WTC11 (cell line): ENCODE measurements at places on chromosomes 13 and 19.
A peak's percentile ranks its signal among the peaks of the same experiment; 100 is the strongest.

DNA sequence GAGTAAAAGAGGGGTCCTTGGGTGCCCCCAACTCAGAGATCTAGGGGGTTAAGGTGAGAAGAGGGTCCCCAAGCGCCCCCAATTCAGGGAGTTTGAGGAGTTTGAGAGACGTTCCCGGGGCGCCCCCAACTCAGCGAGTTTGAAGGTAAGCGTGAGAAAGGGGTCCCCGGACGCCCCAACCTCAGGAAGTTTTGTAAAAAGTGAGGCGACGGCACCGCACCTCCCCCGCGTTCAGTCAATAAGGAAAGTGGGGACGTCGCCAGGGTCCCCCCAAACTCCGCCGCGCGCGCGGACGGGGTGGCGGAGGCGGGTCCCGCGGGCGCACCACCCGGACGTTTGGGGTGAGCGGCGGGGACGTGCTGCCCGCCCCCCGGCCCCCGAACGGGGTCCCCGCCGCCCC is 353 bp downstream of the RFX2 start:
- DNase-seq, result no peak

DNA sequence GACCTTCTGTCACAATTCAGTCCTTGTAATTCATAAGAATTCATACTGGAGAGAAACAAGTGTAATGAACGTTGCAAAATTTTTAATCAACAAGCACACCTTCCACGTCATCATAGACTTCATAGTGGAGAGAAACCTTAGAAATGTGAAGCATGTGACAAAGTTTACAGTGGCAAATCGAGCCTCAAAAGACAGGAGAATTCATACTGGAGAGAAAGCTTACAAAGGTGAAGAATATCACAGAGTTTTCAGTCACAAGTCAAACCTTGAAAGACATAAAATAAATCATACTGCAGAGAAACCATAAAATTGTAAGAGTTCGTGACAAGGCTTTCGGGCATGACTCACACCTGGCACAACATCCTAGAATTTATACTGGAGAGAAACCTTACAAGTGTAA is 24.6 kb downstream of the ZNF813 start:
- DNase-seq, result no peak

- DNase-seq, result no peak
Measured at GRCh38 chr13:38784036-38784880, 97.4 kb downstream of the FREM2 start.

- no peak for DNase-seq
Measured at GRCh38 chr19:32040236-32040635, 305.2 kb upstream of the ZNF507 start.

- DNase-seq, result peak; percentile 88
Measured at GRCh38 chr19:55440411-55441105, 2.5 kb downstream of the SHISA7 start.

DNA sequence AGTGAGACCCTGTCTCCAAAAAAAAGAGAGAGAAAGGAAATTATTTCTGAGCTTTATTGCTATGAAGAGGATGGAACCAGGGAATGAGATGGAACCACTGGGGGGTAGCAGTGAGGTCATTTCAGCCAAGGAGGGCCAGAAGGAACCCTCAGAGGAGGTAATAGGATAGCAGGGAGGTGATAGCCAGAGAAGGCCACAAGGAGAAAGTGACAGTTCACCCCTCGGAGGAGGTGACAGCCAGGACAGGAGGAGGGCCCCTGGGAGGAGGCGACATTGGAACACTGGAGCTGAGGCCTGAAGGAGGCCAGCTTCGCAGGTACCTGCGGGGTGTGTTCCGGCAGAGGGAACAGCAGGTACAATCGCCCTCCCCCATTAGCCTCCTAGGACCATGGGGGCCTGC is 675 bp upstream of the PGPEP1 start:
- DNase-seq, result peak; percentile 35

DNA sequence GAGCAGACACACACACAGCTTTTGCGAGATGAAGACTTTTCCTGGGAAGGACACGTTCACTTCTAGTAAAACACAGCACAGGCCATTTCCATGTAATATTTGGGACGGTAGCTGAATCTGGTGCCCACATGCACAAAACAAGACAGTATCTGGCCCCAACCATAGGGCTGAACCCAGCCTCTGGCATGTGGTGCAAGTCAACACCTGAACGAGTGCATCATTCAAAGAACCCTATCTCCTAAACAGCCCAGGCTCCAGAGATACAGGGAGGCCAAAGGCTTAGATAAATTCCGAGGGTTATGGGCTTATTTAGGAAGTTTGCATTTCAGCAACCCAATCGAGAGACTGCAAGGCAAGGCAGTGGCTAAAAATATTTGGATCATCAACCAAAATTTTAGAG is 2.7 kb upstream of the TFDP1 start:
- DNase-seq, result no peak

DNA sequence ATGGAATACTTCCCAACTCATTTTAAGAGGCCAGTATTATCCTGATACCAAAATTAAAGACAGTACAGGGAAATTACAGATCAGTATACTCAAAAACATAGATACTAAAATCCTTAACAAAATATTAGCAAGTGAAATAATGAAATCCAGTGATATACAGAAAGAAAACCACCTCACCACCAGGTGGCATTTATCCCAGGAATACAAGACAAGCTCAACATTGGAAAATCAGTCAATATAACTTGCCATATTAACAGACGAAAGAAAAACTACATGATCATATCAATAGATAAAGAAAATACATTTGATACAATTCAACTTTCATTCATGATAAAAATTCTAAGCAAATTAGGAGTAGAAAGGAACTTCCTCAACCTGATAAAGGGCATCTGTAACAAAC is 6.7 kb upstream of the GNA15 start:
- no peak for DNase-seq

- DNase-seq, result peak; percentile 21
Measured at GRCh38 chr19:46812977-46813838, 24.8 kb upstream of the SLC1A5 start.
